Hematopoietic multipotent progenitor cell treated with erythropoietin and hydrocortisone succinate and interleukin-3 and kit ligand, for 4 days (in vitro differentiated cells): ENCODE measurements at places on chromosomes 2 and 18.

DNA sequence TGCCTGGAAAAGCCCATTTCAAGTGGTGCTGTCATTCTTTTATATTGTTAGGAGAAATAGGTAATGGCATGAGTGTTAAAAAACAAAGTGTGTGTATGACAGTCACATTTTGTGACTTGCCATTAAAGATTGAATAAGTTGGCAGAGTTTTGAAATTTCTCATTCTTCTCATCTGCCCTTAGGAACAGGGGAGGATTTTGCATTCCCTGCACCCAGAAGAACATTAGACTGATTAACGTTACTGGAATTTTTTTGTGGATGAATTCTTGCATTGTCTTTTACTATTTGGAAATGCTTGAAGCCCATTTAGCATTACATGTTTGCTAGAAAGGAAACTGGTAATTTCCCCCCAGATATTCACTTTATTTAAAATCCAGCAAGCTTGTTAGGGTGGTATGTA lies 162.2 kb downstream of the BABAM2 start:
- DNase-seq: no peak

- DNase-seq: no peak
These were observed 18.8 kb downstream of the ATG4B start for GRCh38 chr2:241656190-241656741.

DNA sequence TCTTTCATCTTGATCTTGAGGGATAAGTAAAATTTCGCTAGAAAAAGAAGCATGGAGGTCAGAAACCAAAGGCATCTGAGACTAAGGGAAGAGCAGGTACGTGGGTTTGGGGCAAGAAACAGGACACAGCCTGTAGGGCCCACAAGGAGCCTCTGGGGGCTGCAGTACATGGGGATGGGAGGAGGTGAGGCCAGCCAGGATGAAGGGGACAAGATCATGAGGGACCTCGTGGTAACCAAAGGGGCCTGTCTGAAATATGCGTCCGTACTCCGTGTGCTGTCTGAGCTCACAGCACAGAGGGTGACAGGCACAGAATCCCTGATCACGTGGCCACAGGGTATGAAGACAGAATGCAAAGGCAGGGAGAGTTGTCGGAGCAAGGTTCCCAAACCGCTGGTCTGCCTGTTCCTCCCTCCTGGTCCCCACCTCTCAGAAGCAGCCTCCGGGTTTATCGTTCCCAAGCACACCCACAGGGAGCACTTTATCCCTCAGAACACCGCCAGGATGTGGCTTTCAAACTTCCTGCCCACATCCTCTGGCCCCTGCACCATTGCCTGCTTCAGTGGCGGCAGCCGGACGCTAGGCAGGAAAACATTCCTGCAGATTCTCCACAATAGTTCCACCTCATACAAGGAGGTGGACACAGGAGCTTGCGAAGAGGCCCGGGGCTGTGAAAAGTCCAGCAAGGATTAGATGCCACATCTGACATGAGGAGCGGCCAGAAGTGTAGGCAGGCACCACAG lies 12.0 kb downstream of the TMEM163 start:
- peak; percentile 93 for DNase-seq

- DNase-seq: no peak
These were observed 93.6 kb downstream of the SMAD7 start for GRCh38 chr18:48857023-48857694.

- DNase-seq: no peak
These were observed 80.7 kb downstream of the FHOD3 start for GRCh38 chr18:36378205-36378604.

GRCh38 chr2:159882130-159882745 lies 84.2 kb upstream of the CD302 start:
- no peak for DNase-seq

GRCh38 chr2:54370405-54371104 lies 85.6 kb upstream of the SPTBN1 start:
- no peak for DNase-seq

GRCh38 chr2:153138651-153139375 lies 339.7 kb downstream of the RPRM start:
- no peak for DNase-seq

DNA sequence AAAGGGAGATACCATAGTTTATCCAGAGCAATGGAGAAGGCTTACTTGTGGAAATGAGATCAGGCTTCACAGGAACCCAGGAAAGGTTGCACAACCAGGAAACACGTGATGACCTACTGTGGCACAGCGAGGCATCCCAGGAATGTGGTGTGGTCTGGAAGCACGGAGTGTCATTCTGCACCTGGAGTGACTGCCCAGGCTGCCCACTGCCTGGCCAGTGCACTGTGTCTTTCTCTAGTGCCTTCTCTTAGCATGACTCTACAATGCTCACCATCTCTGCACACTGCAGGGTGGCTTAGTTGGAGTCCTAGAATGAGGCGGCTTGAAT lies 48.9 kb downstream of the CHST9 start:
- DNase-seq: no peak

DNA sequence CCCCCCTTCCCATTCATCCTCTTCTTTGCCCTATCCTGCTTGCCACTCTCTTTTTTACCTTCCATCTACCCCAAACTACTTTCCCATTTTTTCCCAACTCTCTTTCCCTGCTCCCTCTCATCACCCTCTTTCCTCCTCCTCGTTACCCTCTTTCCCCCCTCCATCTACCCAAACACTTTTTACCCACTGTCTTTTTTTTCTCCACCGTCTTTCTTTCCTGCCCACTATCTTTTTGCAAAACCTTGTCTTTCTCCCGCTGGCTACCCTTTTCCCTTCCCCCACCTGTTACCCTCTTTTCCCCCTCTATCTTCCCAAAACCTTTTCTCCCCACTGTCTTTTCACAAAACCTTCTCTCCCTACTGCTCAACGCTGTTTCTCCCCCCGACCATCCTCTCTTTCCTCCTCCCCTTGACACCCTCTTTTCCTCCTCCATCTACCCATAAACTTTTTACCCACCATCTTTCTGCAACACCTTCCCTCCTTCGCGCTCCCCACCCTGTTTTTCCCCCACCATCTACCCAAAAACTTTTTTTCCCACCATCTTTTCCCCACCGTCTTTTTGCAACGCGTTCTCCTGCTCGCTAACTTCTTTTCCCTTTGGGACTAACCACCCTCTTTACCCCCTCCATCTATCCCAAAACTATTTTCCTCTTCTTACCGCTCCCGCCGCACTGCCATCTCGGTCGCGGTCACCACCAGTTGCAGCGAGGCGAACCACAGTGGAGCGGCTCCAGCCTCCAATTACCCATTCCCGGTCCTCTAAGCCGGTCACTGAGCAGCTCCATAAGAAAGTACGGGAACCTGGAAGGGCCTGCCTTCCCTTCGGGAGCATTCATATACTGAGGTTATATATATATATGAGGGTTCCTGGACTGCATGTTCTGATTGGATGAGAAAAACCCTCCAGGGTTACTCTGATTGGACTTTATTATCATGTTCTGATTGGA lies 15.0 kb downstream of the CCDC74A start:
- DNase-seq: no peak

- DNase-seq: no peak
These were observed 3.9 kb downstream of the ERICH2 start for GRCh38 chr2:170774074-170774473.

DNA sequence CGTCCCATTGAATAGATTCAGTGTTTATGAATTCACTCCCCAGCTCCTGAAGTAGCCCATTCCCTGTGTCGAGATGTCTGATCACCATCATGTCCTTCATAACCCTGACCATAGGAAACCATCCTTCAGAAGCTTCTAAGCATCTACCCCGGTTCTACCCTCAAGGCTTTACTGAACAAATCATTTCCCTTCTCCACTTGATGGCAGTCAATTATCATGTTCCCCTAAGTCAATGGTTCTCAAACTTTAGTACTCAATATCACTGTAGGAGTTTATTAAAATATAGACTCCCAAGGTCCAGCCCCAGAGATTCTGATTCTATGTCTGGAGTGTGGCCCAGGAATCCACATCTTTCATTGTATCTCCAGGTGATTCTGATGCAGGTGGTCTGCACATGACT lies 228.4 kb upstream of the SP5 start:
- no peak for DNase-seq

DNA sequence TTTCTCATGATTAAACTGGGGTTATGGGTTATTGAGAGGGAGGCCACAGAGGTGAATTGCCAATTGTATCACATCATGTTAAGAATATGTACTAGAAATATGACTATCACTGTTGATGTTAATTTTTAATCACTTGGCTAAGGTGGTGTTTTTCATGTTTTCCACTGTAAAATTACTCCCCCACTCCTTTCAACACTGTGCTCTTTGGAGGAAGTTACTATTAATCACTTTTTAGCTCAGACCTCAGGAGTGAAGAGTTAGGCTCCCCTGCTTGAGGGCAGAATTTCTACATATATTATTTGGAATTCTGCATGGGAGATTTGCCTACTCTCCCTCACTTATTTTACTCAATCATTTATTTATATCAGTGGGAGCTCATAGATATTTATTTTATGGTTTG lies 76.0 kb upstream of the OSR1 start:
- no peak for DNase-seq

- DNase-seq: no peak
These were observed 96.4 kb downstream of the C1QL2 start for GRCh38 chr2:119062179-119062578.

- DNase-seq: no peak
These were observed 65.6 kb downstream of the CYB5A start for GRCh38 chr18:74226156-74226555.

DNA sequence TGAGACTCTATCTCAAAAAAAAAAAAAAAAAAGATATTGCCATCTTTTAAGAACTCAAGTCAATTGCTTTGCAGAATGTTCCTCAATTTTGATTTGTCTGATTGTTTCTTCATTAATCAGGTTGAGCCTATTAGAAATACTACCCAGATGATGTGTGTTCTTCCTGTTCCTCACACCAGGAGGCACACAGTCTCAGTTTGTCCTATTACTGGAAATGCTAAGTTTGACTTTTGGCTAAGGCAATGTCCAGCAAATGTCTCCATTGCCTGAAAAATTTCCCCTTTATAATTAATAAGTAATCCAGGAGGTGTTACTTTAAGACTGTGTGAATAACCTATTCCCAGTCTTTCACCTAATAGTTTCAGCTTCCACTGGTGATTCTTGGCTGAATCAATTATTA lies 28.4 kb downstream of the BOLA3 start:
- peak; percentile 65 for DNase-seq

- peak; percentile 31 for DNase-seq
These were observed 50.5 kb downstream of the GAREM1 start for GRCh38 chr18:32420084-32420750.

DNA sequence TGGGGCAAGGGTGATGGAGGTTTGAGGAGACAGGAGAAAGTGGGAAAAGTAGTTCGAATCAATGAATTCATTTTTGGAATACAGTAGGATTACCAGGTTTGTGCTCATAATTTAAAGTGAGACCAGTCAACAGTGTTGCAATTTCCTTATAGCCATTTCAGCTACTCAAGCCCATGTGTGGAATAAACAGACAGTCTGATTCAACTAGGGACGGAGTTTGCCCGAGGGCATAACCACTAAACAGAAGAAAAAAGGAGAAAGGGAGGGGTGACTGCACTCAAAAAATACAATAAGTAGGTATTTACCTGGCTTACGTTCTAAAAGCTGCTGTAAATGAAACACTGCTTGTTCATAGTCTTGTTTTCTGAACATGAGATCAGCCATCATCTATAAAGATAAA lies 55.2 kb downstream of the TTC21B start:
- DNase-seq: no peak

DNA sequence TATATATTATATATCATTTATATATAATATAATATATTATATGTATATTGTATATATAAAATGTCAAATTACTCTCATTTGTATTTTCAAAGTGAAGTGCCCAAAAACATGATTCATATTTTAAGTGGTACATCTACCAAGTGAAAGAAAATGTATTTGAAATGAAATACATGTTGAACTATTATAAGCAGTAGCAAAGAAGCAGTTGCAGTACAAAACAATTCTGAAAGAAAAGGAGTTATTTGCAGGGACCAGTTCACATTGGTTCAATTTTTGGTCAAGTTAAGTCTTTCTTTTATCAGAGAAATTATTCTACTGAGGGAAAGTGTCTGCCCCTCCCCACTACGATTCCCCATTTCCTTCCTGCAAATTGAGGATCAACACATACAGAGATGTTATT lies 51.9 kb downstream of the APLF start:
- peak; percentile 56 for DNase-seq

DNA sequence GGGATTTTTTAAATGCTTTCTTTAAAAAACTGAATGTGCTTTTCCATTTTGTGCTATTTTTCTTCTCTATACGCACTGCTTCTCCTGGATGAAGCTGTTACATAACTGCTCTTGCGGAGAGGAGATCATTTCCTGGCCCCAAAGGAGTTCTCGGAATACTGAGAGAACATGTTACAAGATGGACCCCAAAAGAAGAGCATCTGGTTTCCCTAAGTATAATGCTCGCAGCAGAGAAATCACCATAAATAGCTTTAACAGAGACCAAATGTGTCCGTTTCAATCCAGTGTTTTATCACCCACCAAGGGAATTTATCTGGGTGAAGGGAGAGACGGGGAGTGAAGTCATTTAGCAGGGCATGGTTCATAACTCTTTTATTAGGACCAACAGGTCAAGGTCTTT lies 80.1 kb downstream of the RBM43 start:
- DNase-seq: no peak

- no peak for DNase-seq
These were observed 37.3 kb upstream of the REL start for GRCh38 chr2:60844105-60844504.

DNA sequence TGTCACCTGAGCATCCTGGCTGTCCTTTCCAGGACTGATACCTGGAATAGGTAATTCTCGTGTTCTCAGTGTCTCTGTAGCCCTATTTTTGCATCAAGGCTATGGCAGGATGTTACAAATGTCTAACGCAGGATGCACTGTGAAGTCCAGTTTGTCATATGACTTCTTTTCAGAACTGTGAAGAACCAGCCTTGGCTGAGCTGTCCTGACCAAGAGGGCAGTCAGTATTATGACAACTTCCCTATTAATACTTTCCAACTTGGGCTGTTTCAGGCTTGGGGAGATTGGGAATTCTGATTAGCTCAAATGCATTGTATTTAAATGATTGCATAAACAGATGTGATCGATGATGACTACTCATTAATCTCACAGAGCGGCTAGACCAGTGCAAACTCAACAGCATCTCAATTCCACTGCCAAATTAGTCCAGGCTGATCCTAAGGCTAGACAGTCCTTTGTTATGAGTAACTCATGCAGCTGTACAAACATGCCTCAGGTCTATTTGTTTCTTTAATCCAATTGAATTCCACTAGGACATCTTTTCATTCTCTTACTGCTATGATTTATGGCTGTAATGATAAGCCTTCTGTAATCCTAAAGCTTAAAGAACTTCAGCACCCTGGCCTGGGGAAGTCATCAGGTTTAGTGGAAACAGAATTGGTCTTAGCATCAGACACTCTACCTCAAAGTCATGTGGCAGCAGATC lies 331.6 kb downstream of the KCNS3 start:
- DNase-seq: no peak

- DNase-seq: no peak
These were observed 88.1 kb upstream of the KLF7 start for GRCh38 chr2:207253666-207254345.

DNA sequence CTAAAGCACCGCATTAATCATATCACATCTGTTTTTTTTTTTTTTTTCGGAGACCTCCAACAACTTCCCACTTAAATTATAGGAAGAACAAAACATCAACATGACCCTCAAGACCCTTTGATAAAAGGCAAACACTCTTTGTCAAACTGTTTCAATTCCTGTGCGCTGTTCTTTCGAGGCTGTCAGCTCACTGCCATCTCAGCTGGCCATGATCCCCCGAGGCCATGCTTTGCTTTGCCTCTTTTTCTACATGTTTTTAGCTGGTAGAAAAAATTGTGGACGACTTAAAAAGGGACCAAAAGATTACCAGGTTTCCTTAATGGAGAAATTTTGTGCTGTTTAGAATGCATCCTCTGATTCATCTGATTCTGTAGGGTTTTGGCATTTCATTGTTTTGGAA lies 138.2 kb downstream of the DPP10 start:
- DNase-seq: no peak
